Activated CD4-positive, CD25-positive, alpha-beta regulatory T cell treated with anti-CD3 and anti-CD28 coated beads, Interleukin-2, amount 50 U/mL, for 72 hours (primary cell): ENCODE measurements at places on chromosomes 3 and 15.

DNA sequence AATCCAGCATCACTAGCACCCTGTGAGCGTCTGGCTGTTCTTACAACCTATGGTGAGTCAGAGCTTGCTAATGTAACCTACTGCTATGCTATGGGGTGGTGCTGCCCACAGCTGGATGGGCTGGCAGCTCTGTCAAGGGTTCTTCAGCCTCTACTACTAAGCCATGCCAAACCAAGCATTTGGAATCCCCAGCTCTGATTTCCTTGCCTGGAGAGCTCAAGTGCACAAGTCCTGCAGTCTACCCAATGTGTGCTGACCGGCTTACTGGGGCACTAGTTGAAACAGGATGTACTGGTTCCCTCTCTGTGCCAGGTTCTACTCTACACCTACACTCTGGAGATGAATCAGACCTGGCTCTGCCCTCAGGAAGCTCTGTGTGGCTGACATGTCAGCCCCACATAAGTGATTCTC, 4.2 kb downstream of the TEX264 start:
- peak; percentile 36 for DNase-seq

GRCh38 chr15:58918239-58918638, 15.2 kb downstream of the SLTM start:
- DNase-seq: no peak

DNA sequence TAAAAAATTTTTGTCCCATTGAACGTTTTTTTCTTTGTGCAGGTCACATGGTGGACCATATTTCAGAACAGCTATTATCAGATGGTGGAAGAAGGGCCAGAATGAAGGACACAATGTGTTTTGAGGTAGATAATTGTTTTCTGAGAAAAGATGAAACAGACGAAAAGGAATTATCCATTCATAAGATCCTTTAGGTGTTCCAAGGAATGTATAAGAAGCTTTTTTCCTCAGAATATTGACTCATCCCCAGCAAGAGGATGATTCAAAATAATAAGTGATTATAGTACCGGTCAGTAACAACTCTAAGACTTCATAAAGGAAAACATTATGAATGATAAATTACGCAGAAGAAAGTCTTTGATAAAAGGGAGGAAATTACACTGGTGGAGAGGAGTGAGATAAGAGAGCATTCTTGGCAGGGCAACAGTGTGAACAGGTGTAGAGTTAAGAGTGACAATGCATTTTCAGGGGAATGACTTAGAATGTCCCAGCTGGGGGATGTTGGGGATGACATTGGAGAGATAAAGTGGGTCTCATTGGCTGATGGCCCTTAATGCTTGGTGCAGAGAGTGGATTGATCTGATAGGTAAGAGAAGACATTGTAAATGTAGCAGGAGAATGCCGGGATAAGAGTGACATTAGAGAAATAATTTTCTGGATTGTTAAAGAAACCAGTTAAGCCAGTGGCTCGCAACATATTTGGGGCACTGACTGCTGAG, 27.0 kb upstream of the AQP9 start:
- DNase-seq: no peak

GRCh38 chr15:58840048-58840447, 68.9 kb downstream of the MINDY2 start:
- no peak for DNase-seq

DNA sequence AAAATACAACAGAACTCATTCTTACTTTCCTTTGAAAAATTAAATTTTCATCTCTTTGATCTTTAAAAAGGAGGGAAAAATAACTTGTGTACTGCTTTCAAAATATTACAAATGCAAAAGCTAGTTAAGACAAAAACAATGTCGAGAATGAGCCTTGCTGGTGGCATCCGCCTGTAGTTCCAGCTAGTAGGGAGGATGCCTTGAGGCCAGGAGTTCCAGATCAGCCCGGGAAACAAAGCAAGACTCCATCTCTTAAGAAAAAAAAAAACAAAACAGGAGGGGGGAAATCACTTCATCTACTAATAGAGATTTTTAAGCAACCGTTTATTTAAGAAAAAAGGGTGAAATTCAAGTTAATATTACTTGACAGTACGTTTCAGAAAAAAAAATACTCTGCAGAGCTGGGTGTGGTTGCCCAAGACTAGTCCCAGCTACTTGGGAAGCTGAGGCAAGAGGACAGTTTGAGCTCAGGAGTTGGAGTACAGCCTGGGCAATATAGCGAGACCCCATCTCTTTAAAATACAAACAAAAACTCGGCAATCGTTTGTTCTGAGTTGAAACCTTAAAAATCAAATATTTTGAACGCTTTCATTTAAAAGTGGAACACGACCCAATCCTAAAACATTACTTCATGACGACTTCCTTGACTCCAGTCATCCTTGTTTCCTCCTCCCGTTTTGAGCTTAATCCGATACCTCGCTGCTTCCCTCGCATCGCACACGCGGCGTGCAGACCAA, 1.2 kb downstream of the KPNA1 start:
- no peak for DNase-seq

- DNase-seq: no peak
These were observed 137.9 kb upstream of the PRR20G start for GRCh38 chr3:127425505-127426443.

- DNase-seq: no peak
These were observed 55.5 kb upstream of the FSTL1 start for GRCh38 chr3:120506076-120506827.

GRCh38 chr3:103966749-103967148, 1400.0 kb upstream of the ALCAM start:
- DNase-seq: no peak

DNA sequence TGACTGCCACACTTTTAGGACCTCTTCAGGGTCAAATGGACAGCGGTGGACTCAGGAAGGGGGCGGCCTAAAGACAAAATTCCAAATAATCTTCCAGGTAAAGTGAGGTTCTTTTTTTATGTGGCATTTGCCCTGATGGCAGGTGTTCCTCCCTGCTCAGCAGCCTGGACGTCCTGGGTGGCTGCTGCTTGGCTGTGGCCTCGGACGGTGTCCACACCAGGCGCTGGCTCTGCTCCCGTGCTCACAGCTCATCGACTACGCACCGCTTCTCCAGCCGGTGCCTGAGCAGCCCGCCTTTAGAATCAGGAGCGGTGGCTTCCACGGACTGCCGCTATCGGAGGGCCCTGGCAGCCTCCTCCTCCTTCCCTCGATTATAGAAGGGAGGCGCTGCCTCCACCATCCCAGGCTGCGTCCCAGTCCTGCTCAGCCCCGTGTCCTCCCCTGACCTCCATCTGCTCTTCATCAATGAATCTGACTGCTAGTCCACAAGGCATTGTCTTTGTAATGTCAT, 41.9 kb downstream of the PCSK6 start:
- no peak for DNase-seq

- DNase-seq: no peak
These were observed 131.1 kb upstream of the ABHD17C start for GRCh38 chr15:80564056-80564455.

DNA sequence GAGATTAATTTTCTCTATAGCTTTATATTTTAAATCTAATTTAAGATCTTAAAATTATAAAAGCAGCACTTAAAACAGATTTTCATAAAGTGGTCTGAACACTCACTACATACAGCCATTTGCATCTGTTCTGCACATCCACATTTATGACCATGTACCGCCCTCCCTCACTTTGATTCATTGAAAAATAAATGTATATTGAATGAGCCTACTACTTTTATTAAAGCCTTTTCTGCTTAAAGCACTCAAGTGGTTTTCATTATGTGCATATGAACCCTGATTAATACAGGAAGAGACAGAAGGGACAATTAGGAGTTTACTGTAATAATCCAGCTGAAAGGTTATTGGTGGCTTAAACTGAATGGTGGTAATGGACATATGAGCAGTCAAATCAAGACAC, 129.4 kb downstream of the DLG1 start:
- no peak for DNase-seq

- no peak for DNase-seq
These were observed 137.6 kb downstream of the SMAD6 start for GRCh38 chr15:66839506-66840112.

- DNase-seq: peak; percentile 48
These were observed 2.5 kb downstream of the KLF13 start for GRCh38 chr15:31328969-31329639.

DNA sequence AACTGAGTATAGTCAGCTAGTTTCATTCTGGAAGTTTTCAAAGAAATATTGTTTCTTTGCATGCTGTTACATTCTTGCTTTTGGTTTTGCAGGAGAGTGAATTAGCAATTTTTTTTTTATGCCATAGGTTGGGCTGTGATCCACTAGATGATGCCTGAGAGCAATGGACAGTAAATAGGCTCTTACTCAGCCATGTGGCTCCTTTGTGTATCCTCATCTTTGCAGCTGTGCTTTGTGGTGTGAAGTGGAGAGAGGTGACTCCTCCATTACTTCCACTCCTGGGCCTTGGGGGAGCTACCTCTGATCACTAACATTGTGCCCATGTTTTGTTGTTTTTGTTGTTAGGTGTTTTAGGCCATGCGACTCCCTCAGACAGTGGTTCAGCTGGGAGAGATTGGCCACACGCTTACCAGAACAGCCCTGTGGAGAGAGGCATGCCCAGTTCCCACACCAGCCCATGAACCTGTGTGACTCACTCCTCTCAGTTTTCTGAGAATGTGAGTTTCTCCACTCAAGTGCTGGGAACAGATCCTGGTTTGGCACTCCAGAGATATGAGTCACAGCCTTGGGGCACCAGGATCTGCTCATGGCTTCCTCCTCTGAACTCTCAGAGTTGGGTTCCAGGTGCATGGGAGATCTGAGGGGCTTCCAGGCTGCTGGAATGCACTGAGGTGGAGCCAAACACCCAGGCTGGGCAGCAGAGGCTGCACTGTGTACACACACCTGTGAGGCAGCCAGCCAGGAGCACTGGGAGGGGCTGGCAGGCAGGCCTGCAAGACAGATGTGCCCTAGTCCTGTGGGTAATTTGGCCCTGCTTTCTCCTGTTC, 785.3 kb downstream of the ROBO2 start:
- DNase-seq: no peak

DNA sequence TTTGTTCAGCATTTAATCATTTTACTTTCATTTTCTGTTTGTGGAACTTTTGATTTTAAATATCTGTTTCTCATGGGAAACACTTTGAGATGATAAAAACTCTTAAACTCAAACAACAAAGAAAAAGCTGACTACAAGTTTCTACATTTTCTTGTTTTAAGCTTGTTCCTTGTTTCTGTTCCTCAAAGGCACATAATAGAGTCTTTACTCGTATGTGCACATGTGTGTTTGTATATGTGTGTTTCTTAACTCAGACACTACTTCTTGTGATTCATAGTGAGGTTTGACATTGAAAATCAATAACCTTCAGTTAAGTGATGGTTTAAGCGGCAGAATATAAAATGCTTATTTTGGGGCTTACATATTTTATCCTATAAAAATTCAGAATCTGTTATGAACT, 786.7 kb upstream of the EPHA6 start:
- DNase-seq: no peak

DNA sequence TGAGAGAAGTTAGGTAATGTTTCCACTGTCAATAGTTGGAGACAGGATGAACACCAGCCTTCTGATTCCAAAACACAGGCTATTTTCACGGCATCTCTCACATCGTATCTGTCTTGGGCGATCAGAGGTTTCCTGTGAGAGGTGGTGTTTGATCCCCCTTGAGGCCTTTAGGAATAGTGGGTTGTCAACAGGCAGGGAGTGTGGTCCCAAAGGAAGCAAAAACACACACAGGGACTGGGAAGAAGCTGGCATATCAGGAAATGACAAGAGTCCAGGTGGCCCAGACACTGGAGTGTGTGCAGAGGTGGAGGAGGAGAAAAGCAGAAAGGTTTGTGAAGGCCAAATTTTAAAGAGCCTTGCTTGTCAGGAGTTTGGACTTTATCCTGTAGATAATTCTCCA, 6.6 kb upstream of the MAGEF1 start:
- no peak for DNase-seq

GRCh38 chr3:66738625-66739365, 238.0 kb upstream of the LRIG1 start:
- no peak for DNase-seq

DNA sequence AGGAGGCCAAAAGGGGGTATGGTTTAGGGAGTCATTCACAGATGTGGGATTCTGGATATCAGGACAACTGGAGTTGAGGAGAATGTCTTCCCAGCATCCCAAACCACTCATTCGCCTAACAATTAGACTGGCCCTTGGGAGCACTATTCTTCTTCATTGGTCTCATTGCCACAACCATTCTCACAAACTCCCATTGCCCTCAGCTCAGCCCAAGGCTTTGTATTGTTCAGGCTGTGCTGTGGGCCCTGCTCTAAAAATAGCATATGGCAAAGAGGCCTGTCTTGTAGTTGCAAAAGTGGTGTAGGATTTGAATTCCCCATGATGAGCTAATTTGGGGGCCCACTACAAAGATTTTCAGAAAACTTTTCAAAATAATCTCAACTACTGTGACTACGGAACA, 6.3 kb upstream of the ADAMTS9 start:
- no peak for DNase-seq

- DNase-seq: no peak
These were observed 65.6 kb downstream of the GLCE start for GRCh38 chr15:69226023-69226355.

DNA sequence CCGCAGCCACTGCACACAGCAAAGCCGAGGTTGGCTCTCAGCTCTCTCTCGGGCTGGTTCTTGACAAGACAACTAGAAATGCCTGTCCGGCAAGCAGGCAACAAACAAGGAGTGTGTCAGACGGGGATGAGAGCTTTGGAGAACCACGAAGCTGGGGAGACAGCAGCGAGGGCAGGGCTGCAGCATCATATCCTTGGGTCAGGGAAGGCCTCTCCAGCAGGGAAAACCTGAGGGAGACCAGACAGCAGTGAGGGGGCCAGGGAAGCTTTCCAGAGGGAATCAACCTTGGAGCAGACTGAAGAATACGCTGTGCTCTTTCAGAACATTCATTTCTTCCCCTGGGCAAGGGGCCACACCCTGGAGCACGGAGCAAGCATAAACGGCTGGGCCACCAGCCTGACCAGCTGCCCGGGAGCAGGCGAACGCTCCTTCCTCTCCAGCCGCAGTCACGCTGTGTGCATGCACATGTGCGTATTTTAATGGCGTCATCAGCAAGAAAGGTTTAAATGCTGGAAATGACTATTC, 58.7 kb downstream of the CHSY1 start:
- no peak for DNase-seq

- DNase-seq: no peak
These were observed 28.5 kb downstream of the MCTP2 start for GRCh38 chr15:94259863-94260262.

DNA sequence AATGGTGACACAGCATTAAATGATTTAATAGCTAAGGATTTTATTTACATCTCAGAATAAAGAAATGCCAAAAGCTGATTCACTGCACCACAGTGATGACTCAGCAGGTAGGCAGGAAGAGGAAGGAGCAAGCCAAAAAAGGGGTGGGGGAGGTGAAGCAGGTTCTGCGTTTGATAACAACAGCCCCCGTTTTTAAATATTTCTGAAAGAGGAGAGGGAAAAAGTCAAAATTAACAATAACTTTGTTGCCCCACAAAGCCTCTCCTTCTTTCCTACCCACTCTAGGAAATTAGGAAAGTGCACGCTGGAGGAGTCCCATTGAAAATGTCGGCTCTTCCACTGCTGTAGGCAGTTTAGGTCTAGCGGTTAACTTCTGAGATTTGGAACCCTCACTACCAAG, 9.9 kb upstream of the CCDC54 start:
- no peak for DNase-seq
